ENCODE measurements at places on chromosomes 2 and 18.
A peak's percentile ranks its signal among the peaks of the same experiment; 100 is the strongest.

DNA sequence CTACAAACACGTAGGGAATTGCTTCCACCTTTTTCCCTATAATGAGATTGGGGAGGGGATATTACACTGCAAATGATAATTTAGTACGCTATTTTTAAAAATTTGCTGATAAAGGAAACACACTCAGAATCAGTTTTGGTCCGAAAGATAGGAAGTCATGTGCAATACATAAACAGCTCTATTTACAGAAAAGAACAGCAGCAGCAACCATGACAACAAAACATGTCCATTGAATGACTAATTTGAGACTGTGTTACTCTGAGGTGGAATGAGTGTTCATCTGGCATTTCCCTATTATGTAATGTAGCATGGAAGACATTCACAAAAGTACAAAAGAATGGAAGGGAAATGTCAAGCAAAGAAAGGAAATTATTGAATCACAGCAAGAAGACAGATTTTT, 337.2 kb downstream of the NBAS start:
- no peak for DNase-seq

- no peak for DNase-seq
These were observed 839.9 kb downstream of the BCL11A start for GRCh38 chr2:59713577-59713976.

DNA sequence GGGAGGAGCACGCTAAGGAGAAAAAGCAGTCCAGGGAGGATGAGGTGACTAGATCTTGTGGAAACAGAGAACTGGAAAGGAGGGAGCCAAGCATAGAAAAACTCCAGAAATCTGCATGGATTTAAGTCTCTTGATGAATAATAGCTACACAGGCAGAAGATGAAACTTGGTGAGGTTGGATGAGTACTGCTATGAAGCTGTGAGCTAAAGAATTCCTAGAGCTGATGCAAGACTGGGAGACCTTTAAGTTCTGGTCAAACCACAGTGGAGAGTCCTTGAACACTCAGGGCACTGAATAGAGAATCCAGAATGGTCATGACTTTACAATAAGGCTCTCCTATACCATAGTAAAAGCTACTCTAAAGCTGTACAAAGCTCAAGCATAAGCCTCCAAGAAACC, 18.4 kb upstream of the PIEZO2 start:
- no peak for DNase-seq

GRCh38 chr2:206981739-206982340, 42.5 kb downstream of the CPO start:
- peak; percentile 75 for DNase-seq

DNA sequence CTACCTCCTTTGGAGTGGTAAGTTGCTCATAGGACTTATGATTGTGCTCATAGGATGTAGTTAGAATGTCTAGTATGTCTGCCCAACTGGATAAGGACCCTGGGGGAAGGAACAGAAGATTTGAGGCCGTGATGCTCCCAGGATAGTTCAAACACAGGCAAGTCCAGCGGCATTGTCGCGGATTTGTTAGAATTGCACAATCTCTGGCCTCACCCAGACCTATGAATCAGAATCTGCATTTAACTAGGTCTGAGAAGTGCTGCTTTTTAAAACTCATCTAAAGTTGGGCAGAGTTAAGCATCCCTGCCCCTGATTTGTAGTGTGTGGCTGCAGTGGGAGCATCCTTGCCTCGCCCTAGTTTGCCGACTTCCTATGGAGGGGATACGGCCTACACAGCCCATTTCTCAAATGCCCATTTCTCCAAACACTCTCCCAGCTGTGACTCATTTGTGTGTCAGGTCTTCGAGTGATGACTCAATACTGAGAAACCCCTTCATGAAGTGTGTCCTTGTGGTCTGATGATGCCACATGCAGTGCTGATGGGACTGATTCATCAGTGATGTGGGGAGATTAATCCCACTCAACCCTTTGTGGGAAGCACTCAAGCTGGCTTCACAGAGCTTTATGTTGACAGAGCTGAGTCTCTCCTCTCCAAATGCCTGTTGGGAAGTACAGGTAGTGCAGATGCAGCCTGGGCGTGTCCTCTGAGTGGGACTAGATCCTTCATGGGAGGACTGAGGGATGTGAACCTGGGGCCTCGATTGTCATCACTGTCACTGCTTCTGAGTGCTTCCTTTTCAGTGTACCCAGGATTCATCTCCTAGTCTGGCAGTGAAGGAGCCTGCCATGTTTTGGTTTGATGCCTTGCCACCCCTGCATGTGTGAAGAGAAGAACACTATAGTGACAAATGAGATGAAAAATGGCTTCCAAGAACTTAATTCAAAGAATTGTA, 18.7 kb downstream of the SMIM21 start:
- no peak for DNase-seq

DNA sequence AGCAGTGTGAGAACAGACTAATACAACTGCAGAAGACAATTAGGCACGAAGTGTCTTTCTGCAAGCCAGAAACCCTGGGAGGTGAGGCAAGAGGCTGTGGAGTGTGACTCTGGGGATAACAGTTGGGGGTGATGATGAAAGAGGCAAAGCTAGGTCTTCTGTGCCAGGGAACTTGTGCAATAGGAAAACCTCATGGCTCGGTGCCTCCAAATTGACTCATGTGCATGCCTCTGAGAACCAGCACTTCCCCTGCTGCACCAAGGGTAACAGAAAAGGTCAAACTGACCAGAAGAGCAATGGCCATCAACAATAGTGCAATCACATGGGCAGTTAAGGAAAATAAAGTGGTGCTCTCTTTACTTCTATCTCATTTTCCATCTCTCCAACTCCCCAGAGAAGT, 136.4 kb downstream of the SCG2 start:
- peak; percentile 80 for DNase-seq

DNA sequence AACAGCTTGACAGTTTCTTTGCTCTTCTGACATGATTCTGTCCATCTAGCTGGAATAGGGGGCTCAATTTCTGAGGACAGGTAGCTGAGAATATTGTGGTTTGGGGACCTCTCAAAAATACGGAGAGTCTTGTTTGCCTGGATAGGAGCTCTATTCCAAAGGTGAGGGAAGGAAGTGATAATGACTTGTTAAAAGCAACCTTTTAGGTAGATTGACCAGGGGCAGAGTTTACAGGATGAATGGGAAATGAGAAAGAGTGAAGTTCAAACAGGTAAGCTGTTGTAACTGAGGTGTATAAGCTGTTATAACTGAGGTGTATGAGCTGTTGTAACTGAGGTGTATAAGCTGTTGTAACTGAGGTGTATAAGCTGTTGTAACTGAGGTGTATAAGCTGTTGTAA, 25.1 kb downstream of the PARD3B start:
- no peak for DNase-seq

GRCh38 chr2:171709011-171709685, 21.9 kb downstream of the DYNC1I2 start:
- DNase-seq, result no peak

DNA sequence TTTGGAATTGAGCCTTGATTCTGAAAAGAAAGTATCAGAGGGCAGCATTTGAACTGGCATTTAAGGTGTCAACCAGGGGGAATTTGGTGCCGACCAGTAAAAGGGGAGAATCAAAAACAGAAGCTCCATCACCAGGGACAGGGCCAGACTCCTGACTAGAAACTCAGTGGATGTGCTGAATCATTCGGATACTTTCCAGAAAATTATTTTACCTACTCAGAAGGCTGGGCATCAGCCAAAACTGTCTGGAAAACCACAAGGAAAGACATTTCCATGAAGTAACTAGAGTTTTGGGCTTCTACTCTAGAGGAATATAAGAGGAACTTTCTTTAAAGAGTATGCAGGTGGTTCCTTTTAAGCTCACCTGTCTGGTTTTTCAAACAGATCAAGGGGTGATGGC, 756.6 kb downstream of the RNF144A start:
- DNase-seq, result peak; percentile 6

DNA sequence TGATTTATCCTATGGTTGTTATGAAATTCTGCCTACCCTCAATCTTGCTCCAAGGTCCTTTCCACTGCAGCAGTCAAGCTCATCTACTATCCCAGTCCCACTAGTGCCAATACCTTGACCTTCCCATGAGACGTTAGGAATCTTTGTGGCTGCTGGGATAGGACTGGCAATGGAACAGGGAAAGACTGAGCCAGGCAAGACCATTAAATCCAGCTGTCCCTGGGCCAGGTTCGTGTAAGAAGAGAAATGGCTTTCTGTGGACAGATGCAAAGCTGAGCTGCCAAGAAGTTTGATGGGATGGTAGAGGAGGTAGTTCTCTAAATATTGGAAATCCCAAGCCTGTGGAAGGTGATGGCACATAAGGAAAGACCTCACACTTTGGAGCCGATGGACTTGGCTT, 50.1 kb upstream of the TMEM17 start:
- no peak for DNase-seq

- no peak for DNase-seq
These were observed 105.3 kb downstream of the ZBTB7C start for GRCh38 chr18:48303883-48304282.

- no peak for DNase-seq
These were observed 325.3 kb upstream of the SMIM21 start for GRCh38 chr18:75752740-75753263.

DNA sequence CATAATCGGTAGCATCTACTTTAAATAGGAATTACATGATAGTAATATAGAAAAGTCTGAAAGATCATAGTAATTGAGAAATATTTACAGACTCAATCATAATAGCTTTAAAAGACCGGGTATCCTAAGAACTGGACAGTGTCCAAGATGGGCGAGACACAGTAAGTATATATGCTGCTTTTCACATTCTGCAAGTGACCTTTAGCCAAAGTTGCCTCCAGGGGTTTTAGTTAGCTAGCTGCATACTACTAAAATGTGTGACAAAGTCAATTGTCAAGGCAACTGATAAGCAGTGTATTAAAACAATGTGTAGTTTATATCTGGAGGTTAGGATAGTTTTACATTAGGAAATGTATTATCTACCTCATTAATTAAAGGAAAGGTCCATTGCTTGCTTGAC, 24.6 kb downstream of the CD302 start:
- DNase-seq, result no peak

DNA sequence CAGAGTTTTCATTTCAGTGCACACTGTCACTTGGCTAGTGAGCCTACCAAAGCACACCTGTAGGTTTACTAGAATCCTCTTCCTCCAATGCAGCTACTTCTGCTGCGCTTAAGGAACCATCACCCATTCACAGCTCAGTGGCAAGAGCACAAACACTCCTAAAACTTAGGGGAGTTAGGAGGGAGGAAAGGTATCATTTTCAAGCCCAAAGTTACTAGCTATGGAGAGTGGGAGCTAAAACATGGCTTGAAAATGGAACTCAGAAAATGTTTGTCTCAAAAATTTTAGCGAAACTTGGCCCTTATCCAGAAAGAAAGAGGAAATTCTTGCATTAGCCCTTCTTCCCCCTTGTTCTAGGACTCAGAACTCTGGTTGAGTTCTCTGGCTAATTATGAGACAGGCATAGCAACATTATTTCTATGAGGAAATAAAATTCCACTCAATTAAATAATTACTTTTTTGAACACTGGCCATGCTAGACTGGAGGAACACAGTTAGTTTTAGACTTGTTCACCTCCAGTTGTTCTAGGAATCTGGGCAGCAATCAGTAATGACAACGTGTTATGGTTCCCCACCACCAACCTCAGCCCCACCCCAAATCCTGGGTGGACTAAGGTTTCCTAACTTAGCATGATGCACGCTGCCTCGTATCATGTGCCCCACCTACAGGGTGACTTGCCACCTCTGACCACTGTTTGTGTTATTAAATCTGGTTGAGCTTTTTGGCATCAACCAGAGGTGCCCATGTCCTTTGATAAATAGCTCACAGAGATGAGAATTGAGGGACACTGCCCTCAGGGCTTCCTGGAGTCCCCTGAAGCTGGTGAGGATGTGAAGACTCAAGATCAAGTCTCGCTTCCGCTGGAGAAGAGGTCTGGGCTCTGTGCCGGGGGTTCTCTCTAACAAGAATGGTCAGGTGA, 32.8 kb downstream of the LPIN2 start:
- DNase-seq, result no peak

DNA sequence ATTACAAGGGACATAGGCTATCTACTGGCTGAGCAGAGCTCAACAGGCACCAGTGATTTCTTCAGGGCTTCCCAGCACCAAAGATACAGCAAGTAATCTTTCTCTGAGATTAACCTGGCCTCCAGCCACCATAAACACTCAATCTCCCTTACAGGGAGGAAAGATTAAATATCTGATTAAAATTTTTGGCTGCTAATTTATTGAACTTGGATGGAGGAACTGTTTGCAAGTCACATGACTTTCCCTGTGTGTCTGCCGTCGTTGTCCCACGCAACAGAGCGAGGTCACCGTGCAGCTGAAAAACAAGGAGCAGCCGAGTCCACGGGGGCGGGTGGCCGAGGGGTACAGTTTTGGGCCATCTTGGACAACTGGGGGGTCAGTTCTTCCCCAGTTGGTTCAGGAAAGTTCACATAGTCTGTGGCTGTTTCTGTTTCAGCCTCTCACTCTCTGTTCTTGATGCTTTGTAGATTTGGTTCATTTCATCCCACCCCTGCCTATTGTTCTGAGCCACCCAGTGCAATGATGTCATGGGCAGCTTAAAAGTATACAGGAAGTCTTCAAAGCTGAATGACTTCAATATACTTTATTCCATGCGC, 186.8 kb upstream of the CTAGE1 start:
- DNase-seq, result no peak

- DNase-seq, result no peak
These were observed 11.2 kb downstream of the SP110 start for GRCh38 chr2:230208576-230208975.

- DNase-seq, result no peak
These were observed 52.6 kb upstream of the PEX13 start for GRCh38 chr2:60964651-60965498.

DNA sequence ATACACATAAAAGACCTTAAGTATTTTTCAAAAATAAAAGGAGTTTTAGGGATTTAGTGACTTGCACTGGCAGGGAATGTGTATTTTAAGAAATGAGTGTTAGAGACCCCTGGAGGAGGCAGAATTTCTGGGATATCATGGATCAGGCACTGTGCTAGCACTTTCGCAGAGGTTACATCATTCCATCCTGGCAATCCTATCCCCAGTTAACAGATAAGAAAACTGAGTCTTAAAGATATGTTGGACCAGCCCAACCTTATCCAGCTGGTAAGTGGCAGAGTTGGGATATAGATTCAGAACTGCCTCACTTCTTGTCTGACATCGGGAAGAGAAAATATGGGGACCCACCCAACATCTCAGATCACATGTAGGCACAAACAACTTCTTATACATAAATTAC, 160.3 kb upstream of the EPAS1 start:
- no peak for DNase-seq

DNA sequence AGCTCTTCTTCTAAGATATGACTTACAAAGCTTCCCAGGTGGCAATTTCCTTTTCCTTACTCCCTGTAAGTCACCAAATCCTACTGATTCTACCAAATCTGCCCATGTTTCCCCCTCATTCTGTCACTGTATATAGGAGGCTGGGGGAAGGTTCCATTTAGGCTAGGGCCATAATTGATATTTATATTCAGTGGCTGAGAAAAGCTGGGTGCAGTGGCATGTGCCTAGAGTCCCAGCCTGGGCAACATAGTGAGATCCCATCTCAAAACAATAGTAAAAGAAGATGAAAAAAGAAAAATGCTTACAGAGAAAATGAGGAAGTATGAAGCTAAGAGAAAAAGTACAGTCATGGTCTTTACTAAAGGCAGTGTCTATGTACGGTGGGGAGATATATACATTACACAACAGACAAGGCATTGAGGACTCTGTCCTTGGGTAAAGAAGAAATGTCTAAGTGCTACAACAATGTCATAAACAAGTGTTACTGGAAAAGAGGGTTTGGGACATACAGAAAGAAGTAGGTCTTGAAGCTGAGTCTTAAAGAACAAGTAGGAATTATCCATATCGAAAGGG, 4.8 kb downstream of the CWC22 start:
- DNase-seq, result no peak
